Activated T-helper 1 cell treated with anti-CD3 and anti-CD28 coated beads, Interleukin-2, amount 50 U/mL, for 16 hours (primary cell): ENCODE measurements at places on chromosomes 1 and 21.

- DNase-seq = no peak
Observed at GRCh38 chr1:16984717-16985116, 4.3 kb upstream of the MFAP2 start.

DNA sequence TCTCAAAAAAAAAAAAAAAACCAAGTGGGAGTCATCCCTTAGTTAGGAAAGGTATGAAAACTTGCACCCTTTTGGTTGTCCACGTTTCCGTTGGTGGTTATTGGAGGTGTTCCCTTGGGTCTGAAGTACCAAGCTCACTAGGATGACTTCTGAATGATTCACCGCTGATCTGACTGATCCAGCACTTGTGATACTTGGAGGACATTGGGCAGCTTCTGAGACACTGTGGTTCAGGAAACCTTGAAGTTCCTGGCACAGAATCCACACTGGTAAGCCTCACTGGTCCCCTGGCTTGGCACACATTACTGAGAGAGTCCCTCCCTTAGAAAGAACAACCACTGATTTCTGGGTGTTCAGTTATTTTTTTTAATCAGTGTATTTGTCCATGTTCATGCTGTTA lies 91.9 kb downstream of the RYR2 start:
- DNase-seq = no peak

DNA sequence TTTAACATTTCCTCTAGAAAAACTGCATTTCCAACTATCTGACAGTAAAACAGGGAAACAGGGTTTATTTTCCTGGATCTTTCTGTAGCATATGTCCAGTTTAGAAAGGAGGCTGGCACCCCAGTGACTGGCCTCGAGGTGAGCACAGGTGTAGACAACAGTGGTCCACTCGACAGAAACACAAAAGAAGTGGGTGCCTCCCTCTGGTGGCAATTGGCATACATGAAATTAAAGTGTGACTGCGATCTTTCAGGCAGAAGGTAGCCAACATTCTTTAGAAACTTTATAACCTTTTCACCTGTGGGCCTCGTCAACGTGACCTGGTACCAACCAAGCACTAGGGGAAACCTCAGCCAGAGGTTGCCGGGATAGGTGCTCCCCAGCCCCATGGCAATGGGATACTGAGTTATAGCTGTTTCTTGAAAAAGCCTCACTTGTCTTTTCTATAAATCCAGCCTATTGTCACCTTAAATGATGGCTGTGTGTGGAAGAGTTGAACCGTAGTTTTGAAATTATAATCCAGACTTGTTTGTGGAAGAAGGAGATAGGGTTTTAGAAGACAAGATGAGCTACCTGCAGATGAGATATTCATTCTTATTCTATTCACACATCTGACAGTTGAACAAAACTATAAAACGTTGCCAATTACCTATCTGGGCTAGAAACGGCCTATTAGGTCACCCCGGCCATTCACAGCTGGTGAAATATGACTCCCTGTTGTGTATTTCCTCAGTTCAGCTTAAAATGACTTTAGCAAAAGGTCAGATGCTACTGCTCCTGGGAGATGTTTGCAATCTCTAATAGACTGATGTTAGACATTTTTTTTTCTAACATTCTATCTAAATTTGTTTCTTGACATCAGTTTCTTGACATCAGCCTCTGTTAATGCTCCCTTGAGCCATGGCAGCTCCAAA lies 44.3 kb downstream of the PCP4 start:
- DNase-seq = no peak

GRCh38 chr1:42033629-42034028 lies 114.9 kb upstream of the HIVEP3 start:
- no peak for DNase-seq

GRCh38 chr1:31752952-31753475 lies 11.1 kb downstream of the ADGRB2 start:
- no peak for DNase-seq

DNA sequence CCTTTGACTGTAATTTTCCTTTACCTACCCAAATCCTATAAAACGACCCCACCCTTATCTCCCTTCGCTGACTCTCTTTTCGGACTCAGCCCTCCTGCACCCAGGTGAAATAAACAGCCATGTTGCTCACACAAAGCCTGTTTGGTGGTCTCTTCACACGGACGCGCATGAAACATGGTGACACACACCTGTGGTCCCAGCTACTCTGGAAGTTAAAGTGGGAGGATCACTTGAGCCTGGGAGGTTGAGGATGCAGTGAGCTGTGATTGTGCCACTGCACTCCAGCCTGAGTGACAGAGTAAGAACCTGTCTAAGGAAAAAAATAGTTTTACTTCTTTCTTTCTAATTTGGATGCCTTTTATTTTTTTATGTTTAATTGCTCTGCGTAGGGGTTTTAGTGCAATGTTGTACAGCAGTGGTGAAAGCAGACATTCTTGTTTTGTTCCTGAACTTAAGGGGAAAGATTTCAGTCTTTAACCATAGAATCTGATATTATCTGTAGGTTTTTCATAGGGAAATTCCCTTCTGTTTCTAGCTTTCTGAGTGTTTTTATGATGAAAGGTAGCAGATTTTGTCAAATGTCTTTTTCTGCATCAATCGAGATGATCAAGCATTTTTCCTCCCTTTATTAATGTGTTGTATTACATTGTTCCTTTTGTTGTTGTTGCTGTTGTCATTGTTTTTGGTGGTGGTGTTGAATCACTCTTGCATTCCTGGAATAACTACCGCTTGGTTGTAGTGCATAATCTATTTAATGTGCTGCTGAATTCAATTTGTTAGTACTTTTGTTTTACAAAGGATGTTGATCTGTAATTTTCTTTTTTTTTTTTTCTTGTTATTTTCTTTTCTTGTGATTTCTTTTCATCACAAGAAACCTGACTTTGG lies 497.4 kb downstream of the DISC1 start:
- no peak for DNase-seq

GRCh38 chr1:144551107-144551542 lies 41.6 kb upstream of the PPIAL4F start:
- peak; percentile 9 for DNase-seq

- no peak for DNase-seq
Observed at GRCh38 chr1:221939607-221940006, 197.7 kb upstream of the DUSP10 start.

- DNase-seq = no peak
Observed at GRCh38 chr1:61079296-61079897, 3.0 kb upstream of the NFIA start.

GRCh38 chr1:225601902-225602589 lies 50.9 kb downstream of the ENAH start:
- DNase-seq = no peak

DNA sequence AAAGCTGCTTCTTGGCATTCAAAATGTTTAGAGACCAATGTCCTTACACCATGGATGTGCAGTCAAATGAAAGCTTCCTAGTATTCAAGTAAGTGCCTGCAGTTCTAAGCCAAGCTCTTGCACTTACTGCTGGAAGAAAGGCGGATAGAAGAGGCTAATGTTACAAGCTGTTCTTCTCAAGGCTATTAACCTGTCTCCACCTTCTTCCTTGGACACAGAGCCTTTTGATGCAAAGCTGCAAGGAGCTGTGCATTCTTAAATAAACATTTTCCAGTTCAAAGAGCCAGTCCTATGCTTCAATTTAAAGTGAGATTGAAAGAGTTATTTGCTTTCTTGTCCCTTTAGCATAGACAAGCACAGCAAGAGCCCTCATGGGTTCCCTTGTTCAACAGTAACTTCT lies 167.9 kb upstream of the RUNX1 start:
- no peak for DNase-seq

DNA sequence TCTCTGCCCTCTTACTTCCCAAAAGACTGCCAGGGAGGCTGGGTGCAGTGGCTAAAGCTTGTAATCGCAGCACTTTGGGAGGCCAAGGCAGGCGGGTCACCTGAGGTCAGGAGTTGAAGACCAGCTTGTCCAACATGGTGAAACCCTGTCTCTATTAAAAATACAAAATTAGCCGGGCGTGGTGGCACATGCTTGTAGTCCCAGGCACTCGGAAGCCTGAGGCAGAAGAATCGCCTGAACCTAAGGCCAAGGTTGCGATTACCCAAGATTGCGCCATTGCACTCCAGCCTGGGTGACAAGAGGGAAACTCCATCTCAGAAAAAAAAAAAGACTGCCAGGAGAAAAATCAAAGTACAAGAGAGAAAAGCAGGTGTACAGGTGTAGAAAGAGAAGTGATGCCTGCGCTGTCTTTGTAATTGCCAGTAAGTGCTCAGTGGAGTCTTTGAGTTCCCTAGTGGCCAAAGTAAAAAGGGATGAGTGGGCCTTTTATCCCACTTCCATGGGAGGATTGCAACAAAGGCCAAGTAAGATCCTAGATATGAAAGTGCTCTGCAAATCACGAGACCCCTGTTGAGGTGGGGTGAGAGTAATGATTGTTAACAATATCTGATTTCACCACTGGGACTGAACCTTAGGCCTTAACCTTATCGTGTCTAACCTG lies 94.7 kb upstream of the WNT4 start:
- no peak for DNase-seq

DNA sequence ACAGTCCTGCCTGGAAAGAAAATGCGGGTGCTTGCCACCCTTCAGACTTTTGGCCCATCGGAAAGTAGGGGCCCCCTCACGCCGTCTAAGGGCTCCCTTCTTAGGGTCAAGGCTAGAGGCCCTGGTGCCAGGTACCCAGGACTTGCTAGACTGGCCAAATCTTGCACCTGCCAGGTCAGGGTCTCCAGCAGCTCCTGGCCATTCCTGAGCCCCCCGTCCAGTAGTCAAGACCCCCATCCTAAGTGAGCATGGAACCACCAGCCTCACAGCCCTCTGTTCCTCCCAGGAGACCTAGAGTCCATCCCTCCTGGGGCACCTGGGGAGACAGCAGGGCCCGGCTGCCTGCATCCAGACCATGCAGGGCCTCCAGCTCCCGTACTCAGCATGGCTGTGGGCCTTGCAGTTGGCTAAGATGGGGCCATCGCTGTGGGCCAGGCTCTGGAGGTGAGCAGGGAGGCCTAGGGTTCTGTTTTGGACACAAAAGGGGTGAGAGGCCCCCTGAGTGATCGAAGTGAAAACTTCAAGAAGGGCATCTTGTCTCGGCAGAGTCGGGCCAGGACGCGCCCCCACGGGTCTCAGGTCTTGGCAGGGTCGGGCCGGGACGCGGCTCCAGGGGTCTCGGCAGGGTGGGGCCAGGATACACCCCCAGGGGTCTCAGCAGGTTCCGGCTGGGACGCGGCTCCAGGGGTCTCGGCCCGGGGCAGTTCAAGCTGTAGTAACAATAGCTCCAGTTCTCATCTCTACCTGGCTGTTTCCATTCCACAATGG lies 5.9 kb downstream of the FNDC10 start:
- DNase-seq = no peak

DNA sequence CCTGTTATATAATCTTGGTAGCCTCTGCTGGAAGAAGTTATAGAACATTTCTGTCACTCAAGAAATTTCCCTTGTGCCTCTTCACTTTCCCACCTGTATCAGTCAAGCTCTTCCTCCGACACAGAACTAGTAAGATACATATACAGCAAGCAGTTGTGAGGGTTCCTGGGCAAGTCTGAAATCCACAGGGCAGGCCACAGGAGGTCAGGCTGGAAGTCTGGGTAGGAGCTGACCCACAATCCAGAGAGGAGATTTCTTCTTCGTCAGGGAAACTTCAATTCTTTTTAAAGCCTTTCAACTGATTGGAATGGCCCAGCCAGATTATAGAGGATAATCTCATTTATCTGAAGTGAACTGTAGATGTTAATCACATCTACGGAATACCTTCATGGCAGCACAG lies 96.4 kb upstream of the FMN2 start:
- DNase-seq = no peak

DNA sequence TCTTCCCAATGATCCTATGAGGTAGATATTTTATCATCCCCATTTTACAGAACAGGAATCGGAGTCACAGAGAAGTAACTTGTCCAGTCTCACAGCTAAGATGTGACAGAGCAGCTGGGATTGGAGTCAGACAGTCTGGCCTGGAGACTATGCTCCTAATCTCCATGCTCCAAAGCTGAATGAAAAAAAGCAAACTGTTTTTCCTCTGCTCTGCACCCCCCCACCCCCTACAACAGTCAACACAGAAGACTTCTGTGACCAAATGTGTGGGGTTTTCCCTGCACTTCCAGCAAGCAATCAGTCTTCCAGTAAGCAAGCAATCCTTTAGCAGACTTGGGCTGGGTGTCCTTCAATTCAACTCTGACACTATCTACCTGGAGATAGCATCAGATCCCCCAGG lies 33.2 kb downstream of the KIRREL1 start:
- DNase-seq = no peak

DNA sequence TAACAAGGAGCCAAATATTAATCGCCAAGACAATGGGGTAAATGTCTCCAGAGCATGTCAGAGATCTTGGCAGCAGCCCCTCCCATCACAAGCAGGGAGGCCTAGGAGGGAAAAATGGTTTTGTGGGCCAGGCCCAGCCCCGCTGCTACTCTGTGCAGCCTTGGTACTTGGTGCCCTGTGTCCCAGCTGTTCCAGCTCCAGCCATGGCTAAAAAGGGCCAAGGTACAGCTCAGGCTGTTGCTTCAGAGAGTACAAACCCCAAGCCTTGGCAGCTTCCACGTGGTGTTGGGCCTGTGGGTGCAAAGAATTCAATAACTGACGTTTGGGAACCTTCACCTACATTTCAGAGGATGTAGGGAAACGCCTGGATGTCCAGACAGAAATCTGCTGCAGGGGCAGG lies 10.4 kb downstream of the UBE2G2 start:
- no peak for DNase-seq

GRCh38 chr1:74180490-74180889 lies 17.5 kb downstream of the LRRIQ3 start:
- DNase-seq = no peak

- DNase-seq = no peak
Observed at GRCh38 chr21:25581582-25581981, 25.7 kb downstream of the MRPL39 start.
